ENCODE measurements at places on chromosomes 4 and X.

DNA sequence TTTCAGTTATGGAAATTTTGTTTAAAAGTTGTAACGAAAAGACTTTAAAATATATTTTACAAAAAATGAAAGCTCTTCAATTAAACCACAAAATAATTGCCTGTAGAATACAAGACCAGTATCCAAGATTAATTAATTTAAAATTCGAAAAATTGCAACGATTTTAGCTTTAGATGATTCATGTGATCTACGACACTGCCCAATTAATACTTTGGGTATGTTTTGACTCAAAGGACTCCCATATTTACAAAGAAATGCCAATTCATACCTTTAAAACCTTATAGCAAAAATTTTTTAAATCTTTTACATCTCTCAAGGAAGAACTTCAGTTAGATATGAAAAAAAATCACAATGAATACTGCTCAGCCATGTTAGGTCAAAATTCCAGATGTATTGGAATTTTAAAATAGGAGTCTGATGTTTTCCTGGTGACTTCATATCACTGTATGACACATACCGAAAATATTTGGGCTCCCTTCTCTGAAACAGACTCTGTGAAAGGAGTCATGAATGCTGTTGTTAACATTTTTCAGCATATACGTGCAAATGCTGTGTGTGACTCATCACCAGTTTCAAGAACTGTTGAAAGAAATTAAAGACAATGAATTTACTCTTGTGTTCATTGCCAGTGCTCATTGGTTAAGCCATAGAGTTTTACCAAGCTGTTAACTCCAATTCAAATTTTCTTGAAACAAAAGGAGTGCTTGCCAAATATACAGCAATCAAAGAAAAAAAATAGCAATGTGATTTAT, 13.8 kb upstream of the SMS start:
- no peak for DNase-seq

DNA sequence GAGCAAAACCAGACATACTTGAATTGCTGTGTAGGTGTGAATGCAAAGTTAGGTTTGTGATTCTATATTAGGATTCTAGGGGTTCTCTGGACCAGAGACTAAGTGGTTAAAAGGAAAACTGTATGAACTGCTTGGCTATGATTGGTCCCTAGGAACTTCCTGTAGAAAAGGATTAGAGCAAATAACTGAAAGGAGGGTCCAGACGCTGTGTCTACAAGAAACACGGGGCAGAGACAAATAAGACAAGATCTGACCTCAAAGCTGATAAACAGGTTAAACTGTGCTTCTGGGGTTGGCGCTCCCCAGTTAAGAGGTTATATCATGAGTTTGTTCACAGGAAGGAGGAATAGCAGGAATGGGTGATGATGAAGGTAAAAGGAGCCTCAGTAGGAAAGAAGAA, 183.6 kb downstream of the MGST2 start:
- no peak for DNase-seq

DNA sequence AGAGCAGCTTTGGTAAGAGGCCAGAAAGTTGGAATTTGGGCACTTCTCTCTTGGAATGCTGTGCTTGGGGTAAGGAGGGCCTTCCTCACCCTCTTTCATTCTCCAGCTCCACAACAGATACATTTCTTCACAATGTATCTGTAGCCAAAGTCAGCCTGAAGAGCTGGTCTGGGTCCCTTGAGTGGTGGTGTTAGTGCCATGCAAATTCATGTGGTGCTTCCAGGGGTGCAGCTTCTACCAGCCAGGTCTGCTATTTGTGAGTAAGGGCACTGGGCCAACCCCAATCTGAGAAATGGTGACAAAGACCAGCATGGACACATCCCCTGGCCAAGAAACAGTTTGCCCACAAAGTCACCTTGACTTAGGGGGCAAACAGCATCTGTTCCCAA, 17.8 kb downstream of the AMER1 start:
- DNase-seq: no peak

- DNase-seq: no peak
Observed at GRCh38 chr4:144267084-144267483, 126.6 kb upstream of the GYPA start.

GRCh38 chr4:123304151-123304964, 92.2 kb upstream of the SPRY1 start:
- DNase-seq: no peak
